ENCODE measurements at places on chromosomes 3 and 15.

DNA sequence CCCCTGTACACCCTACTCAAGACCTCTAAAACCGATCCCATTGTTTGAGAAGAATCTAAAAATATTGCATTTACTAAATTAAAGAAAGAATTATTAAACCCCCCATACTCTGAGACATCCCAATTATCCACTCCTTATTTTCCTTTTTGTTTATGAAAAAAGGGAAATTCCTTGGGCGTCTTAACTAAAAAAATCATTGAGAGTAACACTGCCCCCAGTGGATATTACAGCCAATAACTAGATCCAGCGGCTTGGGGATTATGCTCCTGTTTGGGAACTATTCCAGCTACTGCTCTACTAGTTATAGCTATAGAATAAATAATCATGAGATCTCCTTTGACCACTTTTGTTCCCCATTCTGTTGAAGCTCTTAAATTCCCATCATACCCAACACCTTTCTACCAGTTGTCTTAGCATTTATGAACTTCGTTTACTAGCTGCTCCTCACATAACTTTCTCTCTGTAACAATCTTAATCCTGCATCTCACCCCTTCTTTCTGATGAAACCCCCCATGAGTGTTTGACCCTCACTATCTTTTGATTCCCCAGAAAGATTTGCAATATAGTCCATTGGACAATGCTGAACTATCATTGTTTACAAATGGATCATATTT, 12.7 kb upstream of the CFAP91 start:
- DNase-seq, result no peak

- DNase-seq, result no peak
Observed at GRCh38 chr15:92324101-92324963, 69.3 kb upstream of the ST8SIA2 start.

DNA sequence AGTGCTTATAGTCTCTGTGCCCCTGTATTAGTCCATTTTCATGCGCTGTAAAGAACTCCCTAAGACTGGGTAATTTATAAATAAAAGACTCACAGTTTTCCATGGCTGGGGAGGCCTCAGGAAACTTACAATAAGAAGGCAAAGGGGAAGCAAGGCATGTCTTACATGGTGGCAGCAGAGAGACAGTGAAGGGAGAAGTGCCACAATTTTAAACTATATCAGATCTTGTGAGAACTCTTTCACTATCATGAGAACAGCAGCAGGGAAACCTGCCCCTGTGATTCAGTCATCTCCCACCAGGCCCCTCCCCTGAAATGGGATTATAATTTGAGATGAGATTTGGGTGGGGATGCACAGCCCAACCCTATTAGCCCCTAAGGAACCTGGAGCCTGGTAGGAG, 243.2 kb downstream of the EDEM1 start:
- DNase-seq, result no peak

DNA sequence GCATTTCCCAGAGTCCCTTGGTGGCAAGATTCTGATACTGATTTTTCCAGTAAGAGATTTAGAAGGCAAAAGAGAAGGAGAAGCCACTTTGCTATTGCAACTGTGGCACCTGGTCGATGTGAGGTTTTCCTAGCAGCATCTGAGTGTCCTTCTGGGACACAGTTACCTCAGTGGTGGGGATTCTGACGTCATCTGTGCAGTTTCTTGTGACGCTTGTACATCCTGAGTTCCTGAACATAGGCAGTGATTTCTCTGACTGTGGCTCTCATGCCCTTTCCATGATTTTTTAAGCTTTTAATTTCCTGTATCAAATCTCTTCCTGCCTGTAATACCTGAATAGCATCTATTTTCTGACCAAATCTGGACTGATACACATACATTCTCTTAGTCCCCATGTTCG, 8.9 kb downstream of the USP13 start:
- no peak for DNase-seq

DNA sequence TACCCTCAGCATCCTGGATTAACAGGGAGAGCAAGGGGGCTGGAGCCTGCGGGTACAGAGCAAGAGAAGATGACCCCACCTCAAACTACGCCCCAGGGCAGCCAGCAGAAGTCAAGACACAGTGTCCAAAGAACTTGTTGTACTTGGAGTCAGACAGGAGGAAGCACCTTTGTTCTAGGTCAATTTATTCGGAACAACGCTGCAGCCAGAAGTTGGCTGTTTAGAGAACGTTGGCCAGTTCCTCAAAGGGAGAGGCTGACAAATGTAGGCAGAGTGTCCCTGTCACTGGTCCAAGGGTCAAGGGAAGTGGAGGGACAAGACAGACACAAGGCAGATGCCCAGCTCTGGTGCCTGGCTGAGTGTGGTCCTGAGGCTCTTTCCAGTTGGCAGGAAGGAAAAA, 32.1 kb upstream of the PIAS1 start:
- no peak for DNase-seq

GRCh38 chr15:31442699-31443111, 116.1 kb downstream of the KLF13 start:
- no peak for DNase-seq

DNA sequence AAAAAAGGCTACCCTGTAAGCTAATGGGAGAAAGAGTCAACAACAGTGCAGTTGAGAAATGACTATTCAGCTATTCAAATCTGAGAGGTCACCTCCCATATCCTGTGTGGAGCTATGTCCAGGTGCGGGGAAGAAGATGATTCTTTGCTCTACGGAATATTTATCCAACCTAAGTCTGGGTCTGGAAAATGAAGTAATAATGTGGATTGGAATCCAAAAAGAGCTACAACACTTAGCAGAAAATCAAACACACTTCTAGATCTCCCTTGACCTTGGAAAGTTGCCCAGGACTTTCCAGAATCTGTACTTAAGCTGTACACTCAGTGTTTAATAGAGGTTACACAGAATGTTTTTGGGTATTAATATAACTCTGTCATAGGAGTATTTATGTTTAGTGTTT, 251.9 kb downstream of the NAALADL2 start:
- DNase-seq, result no peak

DNA sequence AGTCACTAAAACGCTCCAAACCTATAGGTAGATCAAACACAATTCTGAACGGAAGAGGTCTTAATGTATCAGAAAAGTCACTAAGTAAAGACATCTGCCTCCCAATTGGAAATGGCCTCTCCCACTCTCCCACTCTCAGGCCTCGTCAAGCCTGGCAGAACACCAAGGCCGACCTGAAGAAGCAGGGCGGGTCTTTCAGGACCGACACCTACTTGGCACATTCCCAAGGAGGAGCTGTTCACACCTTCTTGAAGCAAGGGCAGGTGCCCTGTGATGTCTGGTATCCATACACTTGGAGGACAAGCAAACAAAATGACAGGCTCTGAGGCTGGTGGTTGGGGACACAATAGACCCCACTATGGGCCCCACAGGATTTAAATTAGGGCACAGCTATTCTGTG, 30.0 kb downstream of the XXYLT1 start:
- no peak for DNase-seq

DNA sequence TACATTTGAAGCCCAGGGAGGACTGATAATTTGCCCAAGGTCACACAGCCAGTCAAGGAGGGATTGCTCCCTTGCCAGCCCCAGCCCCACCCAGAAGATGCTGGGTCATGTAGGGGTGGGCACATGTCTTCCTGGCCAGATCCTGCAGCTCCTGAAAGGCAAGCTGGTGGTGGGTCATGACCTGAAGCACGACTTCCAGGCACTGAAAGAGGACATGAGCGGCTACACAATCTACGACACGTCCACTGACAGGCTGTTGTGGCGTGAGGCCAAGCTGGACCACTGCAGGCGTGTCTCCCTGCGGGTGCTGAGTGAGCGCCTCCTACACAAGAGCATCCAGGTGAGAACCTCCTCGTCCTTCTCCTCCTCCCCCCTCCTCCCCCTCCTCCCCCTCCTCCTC, 13.2 kb downstream of the ISG20 start:
- DNase-seq, result no peak

- no peak for DNase-seq
Observed at GRCh38 chr3:105791131-105791530, 77.7 kb downstream of the CBLB start.

DNA sequence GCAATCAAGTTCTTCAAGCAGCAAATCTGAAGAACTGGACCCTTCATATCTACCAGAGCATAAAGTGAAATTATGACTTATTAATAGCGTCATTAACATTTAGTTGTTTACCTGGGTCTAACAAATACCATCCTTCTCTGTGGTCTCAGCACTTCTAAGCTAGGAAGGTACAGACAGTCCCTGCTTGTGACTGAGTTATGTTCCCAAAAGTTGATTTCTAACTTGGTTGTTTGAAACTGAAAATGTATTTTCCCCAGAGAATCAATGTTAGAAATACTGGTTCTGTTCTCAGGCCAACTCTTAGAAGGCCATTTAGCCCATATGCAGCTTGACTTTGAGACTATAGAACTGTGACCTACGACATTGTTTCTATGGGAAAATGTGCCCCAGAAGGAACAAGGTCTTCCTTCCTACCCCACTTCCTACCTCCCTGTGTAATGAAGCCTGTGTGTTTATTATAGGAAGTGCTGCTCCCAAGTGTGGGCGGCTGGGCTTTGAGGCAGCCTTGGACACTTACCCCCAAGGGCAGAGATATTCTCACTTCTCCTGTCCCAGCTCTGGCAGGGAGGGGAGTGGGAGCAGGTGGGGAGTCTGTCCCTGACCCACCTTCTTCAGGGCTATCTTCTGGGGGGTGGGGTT, 12.2 kb upstream of the MAPK6 start:
- DNase-seq, result no peak

DNA sequence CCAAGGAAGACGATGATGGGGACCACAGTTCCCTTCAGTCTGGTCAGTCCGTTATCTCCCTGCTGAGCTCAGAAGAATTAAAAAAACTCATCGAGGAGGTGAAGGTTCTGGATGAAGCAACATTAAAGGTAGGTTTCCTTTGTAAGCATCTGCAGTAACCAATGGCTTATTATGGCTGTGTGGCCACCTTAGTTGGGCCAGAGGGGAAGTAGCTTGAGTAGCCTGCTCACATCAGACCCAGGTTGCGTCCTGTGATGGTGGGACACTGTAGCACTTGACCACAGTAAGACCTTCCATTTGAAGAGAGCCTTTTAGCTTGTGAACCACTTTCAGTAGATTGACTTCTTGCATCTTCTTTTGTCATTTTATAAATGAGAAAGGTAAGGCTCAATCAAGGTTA, 22.6 kb downstream of the STARD5 start:
- no peak for DNase-seq

DNA sequence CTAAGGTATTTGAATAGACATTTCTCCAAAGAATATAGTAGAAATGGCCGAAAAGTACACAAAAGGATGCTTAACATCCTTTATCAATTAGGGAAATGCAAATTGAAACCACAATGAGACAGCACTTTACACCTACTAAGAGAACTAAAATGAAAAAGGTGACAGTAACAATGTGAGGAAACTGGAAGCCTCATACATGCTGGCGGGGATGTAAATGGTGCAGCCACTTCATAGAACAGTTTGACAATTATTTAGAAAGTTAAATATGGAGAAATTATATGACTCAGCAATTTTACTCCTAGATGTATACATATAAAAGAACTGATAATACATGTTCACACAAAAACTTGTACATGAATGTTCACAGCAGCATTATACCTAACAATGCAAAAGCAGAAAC, 13.4 kb downstream of the SPICE1 start:
- no peak for DNase-seq

DNA sequence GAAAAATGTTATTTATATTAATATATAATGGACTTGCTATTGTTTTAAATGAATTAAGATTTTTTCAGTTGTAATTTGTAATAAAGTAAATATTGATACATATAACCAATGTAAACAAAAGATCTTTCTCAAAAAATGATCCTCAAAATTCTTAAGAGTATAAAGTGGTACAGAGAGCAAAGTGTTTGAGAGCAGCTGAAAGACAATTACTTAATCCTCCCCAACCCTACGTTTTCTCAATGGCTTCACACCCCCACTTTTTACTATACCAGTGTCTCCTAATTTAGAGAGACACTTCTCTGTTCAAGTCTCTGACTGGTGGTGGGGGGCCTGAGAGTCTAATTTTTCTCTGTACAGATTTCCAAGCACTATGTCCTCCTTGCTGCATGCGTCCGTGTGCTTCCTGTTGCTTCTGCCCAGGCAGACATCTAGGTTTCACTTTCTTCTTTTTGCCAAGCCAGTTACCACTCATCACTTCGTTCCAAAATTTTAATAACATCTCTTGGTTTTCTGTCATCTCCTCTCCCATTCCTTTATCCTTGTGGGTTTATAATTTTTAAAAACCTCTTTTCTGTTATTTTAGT, 276.3 kb upstream of the DNAJC19 start:
- no peak for DNase-seq

- no peak for DNase-seq
Observed at GRCh38 chr3:12553921-12554391, 2.9 kb upstream of the MKRN2 start.

GRCh38 chr15:27902680-27903385, 196.3 kb downstream of the OCA2 start:
- DNase-seq, result no peak

DNA sequence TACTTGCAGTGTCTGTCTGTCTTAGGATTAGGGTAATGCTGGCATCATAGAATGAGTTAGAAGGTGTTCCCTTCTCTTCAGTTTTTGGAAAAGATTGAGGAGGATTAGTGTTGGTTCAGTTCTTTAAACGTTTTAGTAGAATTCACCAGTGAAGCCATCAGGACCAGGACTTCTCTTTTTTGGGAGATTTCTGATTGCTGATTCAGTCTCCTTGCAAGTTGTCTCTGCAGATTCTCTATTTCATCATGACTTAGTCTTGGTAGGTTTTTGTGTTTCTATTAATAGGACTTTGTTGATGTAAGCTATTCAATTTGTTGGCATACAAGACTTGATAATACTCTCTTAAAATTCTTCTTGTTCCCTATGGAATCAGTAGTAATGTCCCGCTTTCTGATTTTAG, 48.9 kb downstream of the STT3B start:
- no peak for DNase-seq

DNA sequence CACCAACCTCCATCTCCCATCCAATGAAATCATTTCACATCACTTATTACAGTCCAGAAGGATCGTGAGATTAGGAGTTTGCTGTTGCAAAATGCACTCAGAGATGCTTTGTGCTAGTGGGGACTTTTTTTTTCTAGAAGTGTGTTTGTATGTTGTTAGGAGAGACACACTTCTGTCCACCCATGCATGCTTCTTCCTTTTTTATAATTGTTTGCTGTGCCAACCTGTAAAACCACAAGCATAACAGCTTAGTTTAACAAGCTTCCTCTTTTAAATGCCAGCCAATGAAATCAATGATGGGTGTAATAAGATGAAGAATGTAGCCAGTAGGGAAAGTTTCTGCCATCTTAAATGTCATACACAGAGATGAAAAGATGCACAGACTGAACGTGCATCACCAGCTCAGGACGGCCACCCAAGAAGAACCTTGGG, 305.6 kb upstream of the STT3B start:
- no peak for DNase-seq

- peak; percentile 9 for DNase-seq
Observed at GRCh38 chr3:11757441-11757875, 89.2 kb downstream of the TAMM41 start.

- DNase-seq, result no peak
Observed at GRCh38 chr3:118479376-118479775, 555.3 kb downstream of the IGSF11 start.

All from RCC 7860 (cell line).